ENCODE measurements at places on chromosomes 16 and 17.

DNA sequence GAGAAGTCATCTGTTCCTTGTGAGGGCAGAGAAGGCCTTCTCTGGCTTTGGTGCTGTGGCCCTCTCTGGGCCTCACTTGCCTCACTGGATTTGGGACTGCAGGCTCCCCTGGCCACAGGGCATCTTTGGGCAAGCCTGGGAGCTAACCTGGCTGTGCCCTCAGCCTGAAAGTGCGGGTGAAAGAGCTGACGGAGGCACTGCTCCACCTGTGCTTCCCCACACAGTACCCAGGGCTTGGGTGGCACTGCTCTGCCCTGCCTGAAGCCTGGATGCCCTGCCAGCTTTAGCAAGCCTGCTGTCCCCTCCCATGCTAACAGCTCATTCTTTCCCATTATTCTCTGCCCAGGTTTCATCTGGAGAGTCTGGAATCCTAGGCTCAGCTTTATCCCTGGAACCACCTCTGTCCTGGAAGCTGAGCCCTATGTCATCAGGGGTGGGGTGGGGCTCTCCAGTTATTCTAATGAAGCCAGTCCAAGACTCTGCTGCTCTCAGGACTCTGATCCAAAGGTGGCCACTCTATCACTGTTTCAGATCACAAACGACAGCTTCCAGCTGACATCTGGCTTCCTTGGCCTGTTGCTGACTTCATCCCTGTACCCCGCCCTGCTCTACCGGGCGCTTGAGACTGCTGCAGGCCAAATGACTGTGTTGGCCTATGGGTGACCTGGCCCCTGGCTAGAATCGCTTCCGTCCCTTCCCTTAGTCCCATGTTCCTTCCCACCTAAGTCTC, 29.3 kb downstream of the HIC1 start:
- peak; percentile 80 for DNase-seq

DNA sequence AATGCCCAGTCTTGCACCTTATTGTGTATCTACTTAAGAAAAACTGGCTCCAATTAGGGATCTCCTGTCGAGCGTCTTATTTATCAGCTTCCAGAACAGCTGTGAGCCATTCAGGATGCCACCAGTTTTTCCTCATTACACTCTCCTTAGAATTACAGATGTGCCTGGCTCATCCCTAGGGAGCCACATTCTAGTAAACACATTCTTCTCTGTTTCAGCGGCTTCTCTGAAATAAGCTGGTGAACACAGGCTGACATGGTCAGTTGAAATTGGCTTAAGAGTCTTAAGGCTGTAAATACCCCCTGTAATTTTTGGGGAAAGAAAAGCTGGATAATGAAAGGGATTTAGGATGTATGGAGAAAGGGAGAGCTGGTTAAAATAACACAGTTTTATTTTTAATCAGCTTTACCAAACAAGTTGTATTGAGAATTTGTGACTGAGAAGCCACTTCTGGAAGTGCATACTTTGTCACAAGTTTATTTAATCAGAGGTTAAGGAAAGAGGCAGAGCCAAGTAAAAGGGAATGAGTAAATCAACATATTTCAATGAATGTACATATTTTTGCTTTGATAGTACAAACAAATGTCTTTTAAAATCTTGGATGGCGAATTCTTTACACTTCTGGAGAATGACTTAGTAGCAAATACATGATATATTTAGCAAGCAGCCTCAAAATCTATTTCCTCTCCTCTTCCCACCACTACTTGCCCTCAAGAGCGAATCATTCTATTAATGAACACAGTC, 562.0 kb upstream of the GOT2 start:
- DNase-seq = peak; percentile 23

GRCh38 chr16:12197812-12198211, 221.3 kb downstream of the SNX29 start:
- no peak for DNase-seq

GRCh38 chr16:84607694-84608093, 10.2 kb downstream of the COTL1 start:
- DNase-seq = no peak
